Upper lobe of left lung (tissue), 6 donors: ENCODE measurements at places on chromosomes 3 and 15.

GRCh38 chr3:57110214-57110613, 49.8 kb downstream of the SPATA12 start:
- no peak for DNase-seq

GRCh38 chr3:49151610-49152009, 14.5 kb downstream of the CCDC71 start:
- no peak for DNase-seq

GRCh38 chr3:26100176-26100575, 310.3 kb downstream of the OXSM start:
- no peak for DNase-seq

- DNase-seq = no peak
Measured at GRCh38 chr3:39848365-39848764, 39.0 kb downstream of the MYRIP start.

DNA sequence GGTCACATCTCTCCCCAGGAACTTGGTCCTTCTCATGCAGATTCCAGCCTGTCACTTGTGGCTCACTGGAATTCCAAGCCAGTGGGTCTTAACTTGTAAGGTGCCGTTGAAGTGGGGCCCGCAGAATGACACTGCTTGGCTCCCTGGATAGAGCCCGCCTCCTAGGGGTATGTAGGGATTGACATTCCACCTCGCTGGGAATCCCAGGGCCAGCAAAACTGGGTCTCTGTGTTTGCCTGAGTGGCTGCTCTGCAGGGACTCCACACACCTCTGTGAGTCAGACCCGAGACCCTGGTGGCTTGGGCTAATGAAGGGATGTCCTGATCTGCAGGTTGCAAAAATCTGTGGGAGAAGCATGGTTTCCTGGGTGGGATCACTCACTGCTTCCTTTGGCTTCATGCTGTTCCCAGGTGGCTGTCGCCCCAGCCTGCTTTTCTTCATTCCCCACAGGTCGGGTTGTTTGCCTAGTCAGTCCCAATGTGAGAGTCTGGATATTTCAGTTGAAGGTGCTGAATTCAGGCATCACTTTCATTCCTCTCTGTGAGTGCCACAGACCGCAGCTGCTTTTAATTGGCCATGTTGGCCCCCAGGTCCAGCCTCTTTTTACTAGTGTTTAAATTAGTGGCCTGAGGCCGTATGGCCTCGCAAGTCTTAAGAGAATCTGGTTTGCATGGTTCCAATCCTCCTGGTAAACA, 156.0 kb upstream of the TRIM42 start:
- DNase-seq = no peak

DNA sequence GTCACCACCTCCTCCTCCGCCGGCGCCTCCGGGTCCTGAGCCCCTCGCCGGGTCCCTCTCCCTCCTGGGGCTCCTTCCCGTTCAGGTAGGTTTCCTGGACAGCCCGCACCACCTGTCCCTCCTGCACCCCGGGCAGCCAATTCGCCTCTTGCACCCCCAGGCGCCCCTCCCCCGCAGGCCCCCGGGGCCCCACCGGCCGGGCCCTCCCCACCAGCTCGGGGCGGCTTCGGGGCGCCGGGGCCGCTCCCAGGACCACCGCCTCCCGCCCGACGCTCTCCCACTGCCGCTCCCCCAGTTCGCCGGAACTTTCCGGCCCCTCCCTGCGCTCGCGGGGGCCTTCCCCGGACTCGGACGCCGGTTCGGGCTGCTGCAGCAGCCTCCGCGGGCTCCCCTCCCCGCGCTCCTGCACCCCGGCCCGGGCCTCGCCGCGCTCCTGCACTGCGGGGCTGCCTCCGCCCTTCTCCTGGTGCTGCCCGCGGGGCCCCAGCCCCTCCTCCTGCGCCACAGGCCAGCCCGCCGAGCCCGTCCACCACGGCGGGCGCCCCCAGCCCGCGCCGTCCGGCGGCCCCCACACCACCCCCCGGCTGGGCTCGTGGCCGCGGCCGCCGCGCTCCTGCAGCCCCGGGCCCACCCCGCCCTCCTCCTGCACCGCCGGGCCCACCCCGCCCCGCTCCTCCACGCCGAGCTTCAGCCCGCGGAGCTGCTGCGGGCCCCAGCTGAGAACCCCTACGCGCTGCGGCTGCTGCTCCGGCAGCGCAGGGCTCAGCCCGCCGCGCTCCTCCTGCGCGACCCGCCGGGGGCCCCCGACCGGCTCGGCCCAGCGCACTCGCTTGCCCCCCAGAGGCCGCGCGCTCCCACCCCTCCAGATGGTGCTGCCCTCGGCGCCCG, 587 bp upstream of the TNK2 start:
- DNase-seq = peak; percentile 90

- no peak for DNase-seq
Measured at GRCh38 chr3:70360979-70361760, 48.7 kb upstream of the MDFIC2 start.

DNA sequence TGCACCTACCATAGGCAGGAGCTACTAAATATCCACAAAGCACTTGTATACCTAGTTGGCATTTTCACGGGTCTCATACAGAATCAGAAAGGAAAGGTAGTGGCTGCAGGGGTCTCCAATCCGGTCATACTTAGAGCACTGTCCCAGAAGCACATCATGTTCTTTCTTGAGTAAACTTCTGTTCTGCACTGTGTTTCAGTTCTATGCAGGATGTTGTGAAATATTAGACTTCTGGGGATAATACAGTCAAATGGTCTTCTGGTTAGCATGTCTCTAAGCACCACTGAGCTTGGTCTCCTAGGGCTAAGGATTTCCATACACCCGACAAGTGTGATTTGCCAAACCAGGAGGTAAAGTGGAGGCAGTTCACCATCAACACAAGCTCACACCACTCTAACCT, 27.9 kb downstream of the MINDY4B start:
- DNase-seq = no peak

DNA sequence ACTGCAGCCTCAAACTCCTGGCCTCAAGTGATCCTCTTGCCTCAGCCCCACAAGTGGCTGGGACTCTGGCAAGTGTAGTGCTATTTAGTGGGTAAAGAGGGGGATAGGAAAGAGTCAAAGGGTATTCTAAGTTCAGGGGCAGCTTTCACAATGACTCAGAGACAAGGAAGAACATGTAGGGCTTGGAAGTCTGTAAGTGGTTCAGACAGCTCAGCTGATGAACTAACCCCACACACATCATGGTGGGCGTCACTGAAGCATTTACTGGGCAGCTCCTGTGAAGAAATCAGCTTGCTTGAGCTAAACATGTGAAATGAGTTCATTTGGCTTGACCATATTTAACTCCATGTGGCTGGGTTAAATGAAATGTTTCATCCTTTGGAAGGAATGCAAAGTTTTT, 34.6 kb upstream of the THSD4 start:
- DNase-seq = no peak

- DNase-seq = no peak
Measured at GRCh38 chr3:133937756-133938601, 42.3 kb upstream of the RAB6B start.

DNA sequence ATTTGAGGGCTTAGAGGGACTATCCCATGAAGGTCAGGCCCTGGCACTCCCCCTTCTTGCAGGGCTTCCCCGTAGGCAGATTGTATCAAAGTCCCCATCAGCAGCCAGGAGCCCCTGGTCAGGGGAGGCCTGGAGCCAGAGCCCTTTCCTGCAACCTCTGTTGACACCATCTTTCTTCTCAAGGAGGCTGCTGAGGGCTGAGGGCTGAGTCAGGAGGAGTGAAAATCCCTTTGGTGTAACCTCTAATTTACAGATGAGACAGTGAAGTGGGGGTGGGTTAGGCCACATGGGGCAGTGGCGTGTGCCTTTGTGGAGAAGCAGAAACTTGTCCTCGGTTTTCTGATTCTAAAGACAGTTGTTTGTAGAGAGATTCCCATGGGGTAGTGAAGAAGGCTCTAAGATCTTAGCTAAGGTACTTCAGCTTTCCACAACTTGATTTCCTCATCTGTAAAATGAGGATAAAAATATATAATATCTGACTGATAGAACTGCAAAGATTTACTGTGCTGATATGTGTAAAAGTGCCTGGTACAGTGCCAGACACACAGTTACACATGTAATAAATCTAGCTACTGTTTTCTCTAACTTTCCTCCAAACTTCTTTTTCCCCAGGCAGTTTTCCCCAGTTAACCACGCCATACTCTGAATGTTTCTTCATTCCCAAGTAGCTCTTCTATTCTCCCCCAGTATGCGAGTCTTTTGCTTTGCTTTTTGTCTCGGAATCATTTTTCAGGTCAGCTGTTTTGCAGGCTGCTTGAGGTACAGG, 249.4 kb upstream of the TPM1 start:
- DNase-seq = no peak

GRCh38 chr3:80688814-80689213, 921.0 kb upstream of the ROBO1 start:
- DNase-seq = no peak

DNA sequence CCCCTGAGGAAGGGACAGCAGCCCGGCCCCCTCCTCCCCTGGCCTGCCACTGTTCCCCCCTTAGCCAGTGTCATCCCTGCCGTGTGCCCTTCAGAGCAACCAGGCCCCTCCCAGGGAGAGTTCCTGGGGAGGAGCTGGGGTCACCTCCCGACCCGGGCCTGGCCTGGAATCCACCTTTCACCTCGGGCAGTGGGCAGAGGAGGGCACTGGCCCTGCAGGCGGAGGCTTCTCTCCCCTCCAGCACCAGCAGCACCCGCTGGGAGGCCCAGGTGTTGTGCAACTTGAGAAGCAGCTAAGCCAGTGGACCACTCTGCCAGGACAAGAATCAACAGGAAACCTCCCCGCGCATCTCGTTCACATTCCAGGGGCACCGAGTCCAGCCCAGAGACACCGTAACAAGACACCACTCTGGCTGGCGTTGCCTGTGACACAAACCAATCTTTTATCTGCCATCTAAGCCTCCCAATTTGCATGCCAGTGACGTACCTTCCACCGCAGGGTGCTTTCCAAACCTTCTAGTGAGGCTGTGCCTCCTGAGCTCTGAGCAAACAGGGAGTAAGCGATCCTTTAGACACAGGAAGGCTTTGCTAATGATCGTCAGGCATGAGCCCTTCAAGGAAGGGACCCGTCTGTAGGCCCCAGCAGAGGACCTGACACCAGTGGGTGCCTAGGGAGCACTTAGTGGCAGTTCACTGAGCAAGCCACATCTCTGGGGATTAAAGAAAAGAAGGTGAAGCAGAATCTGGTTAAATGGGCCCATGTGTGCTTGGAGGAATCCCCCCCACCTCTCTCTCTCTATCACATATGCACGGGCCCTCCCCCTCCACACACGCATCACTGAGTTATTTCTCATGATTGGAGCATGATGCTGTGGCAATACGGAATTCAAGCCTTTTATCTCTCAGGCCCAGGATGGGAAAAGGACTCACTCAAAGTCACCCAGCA, 98.9 kb upstream of the TLE3 start:
- DNase-seq = peak; percentile 52

DNA sequence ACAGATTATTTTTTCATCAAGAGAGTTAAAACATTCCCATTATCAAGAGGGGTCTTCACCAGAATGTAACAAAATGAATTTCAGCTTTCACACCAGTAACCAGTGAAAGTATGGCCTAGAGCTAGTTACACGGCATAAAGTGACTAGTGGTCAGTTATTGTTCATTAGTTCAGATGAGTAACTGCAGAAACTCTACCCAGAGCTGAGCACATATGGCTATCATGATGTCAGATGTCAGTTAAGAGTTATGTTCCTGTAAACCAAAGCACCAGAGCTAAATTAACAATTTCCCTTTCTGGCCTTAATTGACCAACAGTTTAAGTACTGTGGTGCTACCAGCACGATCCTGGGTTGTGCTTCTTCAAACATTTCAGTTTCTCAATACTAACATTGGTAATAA, 6.6 kb upstream of the MRPS25 start:
- DNase-seq = no peak

DNA sequence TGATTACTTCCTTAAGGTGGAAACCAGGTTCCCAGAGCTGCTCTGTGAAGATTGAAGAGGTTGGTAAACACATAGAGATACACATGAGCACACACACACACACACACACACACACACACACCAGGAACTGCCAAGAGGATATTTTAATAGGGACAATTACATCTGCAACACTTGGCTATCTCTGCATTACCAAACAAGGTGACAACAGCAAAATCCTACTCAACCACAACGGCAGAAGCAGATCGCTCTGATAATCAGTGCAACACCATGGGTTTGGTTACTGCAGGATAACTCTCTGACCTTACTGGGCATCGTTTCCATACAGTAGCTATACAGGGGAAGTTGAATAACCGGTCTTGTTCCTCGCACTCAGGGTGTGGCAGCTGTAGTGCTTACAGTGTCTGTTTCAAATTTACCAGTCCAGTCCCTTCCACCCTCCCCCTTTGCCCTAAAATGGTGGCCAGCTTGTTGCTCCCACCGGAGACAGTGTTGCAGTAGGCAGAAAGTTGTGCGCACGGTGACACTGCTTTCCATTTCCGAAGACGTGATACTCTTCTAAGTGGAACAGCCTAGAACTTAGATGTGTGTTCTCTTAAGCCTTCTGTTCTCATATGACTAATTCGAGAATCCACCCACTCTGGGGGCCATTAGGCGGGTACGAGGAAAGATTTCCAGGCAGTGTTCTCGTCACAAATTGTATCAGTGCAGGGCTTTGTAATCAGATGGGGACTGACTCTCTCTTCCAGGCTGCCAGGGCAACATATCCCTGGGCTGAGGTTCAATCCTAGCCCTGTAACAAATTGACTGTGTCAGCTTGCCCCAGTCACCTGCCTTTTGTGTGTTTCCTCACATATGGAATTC, 176.2 kb downstream of the P3H2 start:
- DNase-seq = peak; percentile 28

DNA sequence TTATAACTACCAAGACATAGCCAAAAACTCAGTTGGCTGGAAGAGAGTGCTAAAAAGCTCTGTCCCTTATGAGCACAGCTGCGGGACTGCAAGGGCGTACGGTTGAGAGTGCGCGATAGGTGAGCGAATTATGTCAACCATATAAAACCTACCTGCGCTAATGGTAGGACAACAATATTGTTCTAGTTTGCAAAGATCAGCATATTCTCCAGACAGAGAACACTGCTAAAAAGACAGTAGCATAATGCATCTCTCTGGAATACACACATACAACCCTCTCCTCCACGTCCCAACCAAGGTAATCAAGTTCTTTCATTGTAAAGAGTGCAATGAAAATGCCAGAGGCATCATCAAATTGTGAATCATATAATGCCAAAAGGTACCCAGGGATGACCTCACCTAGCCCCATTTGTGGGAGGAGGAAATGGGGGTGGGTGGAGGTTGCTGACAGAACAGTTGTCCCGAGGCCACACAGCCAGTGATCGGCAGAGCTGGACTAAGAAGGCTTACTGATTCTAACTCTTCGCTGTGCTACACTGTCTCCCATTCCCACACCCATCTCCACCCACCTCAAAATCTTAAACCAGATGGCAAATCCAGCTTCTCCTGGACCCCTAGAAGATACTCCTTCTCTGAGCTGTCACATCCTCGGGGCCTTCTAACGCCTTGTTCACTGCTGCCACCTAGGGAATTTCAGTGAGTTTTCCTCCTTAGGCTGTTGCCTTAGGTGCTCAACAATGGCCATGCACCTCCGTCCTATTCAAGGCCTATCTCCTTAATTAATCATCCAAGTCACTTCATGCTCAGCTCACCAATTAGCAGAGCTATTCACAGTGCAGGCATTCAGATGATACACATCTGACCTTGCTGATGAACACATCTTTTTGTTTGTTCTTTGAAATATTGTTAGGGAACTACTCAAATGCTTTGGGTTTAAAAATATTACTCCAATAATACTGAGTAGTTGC, 60.7 kb downstream of the RPL22L1 start:
- no peak for DNase-seq

- DNase-seq = no peak
Measured at GRCh38 chr3:109268181-109268580, 48.1 kb downstream of the DPPA2 start.

- DNase-seq = no peak
Measured at GRCh38 chr3:194767446-194768207, 81.9 kb downstream of the FAM43A start.
